MCF 10A (cell line): ENCODE measurements at places on chromosomes 2 and 18.

- DNase-seq = no peak
- peak overlapping the region; percentile 81 for H3K4me3 ChIP-seq
- H3K4me1 ChIP-seq = peaks cover 25% of the 10 kb centered on the region
- H3K27ac ChIP-seq = peak overlapping the region; percentile 89
Measured at GRCh38 chr2:201072201-201072530, 365 bp downstream of the NDUFB3 start.

GRCh38 chr18:46053368-46054095 lies 18.5 kb downstream of the PSTPIP2 start:
- no peak overlapping the region for H3K27ac ChIP-seq
- DNase-seq = no peak
- no peaks in the 10 kb centered on the region for H3K36me3 ChIP-seq
- peaks cover 29% of the 10 kb centered on the region for H3K4me1 ChIP-seq

DNA sequence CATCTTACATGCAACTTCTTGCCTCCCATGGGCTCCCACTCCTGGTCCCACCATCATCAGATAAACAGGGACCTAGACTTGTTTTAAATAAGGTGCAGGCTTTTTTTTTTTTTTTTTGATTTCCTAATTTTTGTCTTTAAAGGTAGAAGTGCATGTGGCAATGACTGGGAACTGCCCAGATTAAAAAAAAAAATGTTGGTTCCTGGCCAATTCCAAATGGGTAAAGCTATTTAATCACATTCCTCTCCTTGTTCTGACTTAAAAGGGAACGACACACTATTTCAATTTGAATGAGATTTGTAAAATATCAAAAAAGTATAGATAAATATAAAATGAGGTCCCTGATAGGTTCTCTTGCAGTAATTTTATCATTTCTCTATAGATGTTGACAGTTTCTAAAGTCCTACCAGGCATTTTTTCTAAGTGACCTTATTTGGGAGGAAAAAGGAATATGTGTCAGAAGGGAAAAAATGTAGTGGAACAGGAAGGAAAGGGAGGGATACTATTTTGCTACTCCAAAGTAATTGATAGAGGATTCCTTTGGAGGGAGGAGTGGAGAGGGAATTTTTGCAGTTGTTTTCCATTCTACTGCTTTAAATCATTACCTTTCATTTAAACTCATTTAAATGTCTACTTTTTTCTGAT lies 43.3 kb downstream of the DDX1 start:
- no peak for DNase-seq
- no peaks in the 10 kb centered on the region for H3K27me3 ChIP-seq
- no peak overlapping the region for H3K27ac ChIP-seq
- H3K4me3 ChIP-seq = no peak overlapping the region
- peaks cover 55% of the 10 kb centered on the region for H3K36me3 ChIP-seq

GRCh38 chr18:711310-711656 lies 1.1 kb downstream of the ENOSF1 start:
- H3K4me1 ChIP-seq = peaks cover 11% of the 10 kb centered on the region
- H3K27me3 ChIP-seq = no peaks in the 10 kb centered on the region
- H3K4me3 ChIP-seq = peak overlapping the region; percentile 88
- H3K36me3 ChIP-seq = peaks cover 28% of the 10 kb centered on the region
- DNase-seq = no peak
- peak overlapping the region; percentile 96 for H3K27ac ChIP-seq

- H3K36me3 ChIP-seq = no peaks in the 10 kb centered on the region
- H3K4me3 ChIP-seq = no peak overlapping the region
- H3K4me1 ChIP-seq = no peaks in the 10 kb centered on the region
- no peak overlapping the region for H3K27ac ChIP-seq
- H3K27me3 ChIP-seq = peaks cover 48% of the 10 kb centered on the region
Measured at GRCh38 chr2:165450156-165450555, 19.3 kb upstream of the CSRNP3 start.

DNA sequence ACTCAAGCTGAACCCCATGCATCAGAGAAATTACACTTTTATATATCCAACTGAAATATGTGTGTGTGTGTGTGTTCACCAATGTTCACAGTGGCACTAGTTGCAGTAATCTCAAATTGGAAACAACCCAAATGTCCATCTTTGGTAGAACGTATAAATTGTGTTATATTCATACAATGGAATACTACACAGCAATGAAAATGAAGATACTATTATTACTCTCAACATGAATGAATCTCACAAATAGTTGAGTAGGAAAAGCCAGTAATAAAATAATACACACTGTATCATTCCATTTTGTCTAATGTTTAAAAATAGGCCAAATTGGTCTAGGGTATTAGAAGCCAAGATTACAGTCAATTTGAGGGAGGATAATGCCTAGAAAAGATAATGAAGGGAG lies 48.0 kb upstream of the NFE2L2 start:
- peaks cover 30% of the 10 kb centered on the region for H3K4me1 ChIP-seq
- no peaks in the 10 kb centered on the region for H3K27me3 ChIP-seq
- H3K36me3 ChIP-seq = peaks cover 7% of the 10 kb centered on the region
- peak overlapping the region; percentile 95 for H3K27ac ChIP-seq
- no peak for DNase-seq

DNA sequence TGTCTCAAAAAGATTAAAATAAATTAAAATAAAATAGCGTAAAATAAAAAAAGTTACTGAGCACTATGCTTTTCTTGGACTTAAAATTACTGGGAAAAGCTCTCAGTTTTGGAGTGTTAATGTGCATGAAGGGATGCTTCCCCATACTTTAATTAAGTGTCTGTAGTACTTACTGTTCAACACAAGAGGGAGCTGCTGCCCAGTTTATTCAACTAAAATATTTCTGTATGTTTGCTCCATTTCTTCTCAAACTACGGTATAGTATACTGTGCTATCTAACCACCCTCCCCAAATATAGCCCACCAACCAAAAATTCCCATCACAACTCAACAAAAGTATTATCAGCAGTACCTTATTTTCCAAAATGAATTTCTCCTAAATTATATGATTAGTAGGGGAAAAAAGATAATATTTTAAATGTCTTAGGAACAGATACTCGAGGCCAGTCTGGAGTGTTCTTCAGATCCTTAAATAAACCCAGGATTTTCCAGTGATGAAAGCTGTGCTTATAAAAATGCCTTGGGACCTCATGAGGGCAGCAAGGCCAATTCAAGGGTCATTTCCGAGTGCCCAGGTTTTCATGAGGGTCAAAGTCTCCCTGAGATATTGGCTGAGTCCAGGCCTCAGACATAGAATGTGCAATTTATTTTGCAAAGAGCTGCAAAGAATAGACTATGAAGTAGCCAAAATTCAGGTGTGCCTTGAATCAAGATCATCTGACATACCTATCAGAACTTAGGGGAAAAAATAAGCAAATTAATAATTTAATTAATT lies 64.1 kb downstream of the CHRNA1 start:
- H3K27ac ChIP-seq = no peak overlapping the region
- H3K36me3 ChIP-seq = no peaks in the 10 kb centered on the region
- no peak overlapping the region for H3K4me3 ChIP-seq
- peaks cover 7% of the 10 kb centered on the region for H3K27me3 ChIP-seq
- peaks cover 5% of the 10 kb centered on the region for H3K4me1 ChIP-seq

GRCh38 chr2:42542871-42543270 lies 25.6 kb upstream of the MTA3 start:
- H3K27ac ChIP-seq = no peak overlapping the region
- H3K4me3 ChIP-seq = no peak overlapping the region
- no peaks in the 10 kb centered on the region for H3K36me3 ChIP-seq
- DNase-seq = no peak
- no peaks in the 10 kb centered on the region for H3K27me3 ChIP-seq

- H3K27ac ChIP-seq = peak overlapping the region; percentile 31
- no peaks in the 10 kb centered on the region for H3K27me3 ChIP-seq
- H3K4me1 ChIP-seq = peaks cover 24% of the 10 kb centered on the region
- no peak overlapping the region for H3K4me3 ChIP-seq
Measured at GRCh38 chr18:26456070-26456491, 92.3 kb downstream of the KCTD1 start.

DNA sequence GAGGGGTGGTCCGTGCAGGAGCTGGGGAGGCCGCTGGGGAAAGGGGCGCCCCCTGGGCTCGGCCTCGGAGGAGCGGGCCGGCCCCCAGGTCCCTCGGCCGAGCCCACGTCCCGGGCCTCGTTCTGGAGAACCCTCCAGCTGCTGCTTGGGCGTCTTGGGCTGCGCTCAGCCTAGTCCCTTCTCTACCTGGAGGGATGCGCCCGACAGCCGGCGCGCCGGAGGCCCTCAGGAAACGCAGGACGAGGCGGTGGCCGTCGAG lies 293 bp upstream of the D2HGDH start:
- no peaks in the 10 kb centered on the region for H3K27me3 ChIP-seq
- peaks cover 10% of the 10 kb centered on the region for H3K4me1 ChIP-seq
- H3K36me3 ChIP-seq = peaks cover 18% of the 10 kb centered on the region
- H3K27ac ChIP-seq = no peak overlapping the region
- H3K4me3 ChIP-seq = peak overlapping the region; percentile 71

GRCh38 chr2:9256570-9257043 lies 50.0 kb downstream of the ASAP2 start:
- H3K27ac ChIP-seq = peak overlapping the region; percentile 20
- H3K4me3 ChIP-seq = no peak overlapping the region
- H3K36me3 ChIP-seq = peaks cover 4% of the 10 kb centered on the region
- no peaks in the 10 kb centered on the region for H3K27me3 ChIP-seq

- H3K27me3 ChIP-seq = no peaks in the 10 kb centered on the region
- peaks cover 42% of the 10 kb centered on the region for H3K4me1 ChIP-seq
- H3K27ac ChIP-seq = peak overlapping the region; percentile 57
- no peaks in the 10 kb centered on the region for H3K36me3 ChIP-seq
- no peak overlapping the region for H3K4me3 ChIP-seq
Measured at GRCh38 chr2:156456616-156457015, 20.4 kb downstream of the GPD2 start.

- peaks cover 17% of the 10 kb centered on the region for H3K36me3 ChIP-seq
- DNase-seq = no peak
- no peaks in the 10 kb centered on the region for H3K27me3 ChIP-seq
- no peaks in the 10 kb centered on the region for H3K4me1 ChIP-seq
- no peak overlapping the region for H3K27ac ChIP-seq
- no peak overlapping the region for H3K4me3 ChIP-seq
Measured at GRCh38 chr2:100928235-100928634, 73.9 kb upstream of the RPL31 start.

- DNase-seq = peak; percentile 47
- H3K27me3 ChIP-seq = no peaks in the 10 kb centered on the region
- peaks cover 6% of the 10 kb centered on the region for H3K36me3 ChIP-seq
- no peak overlapping the region for H3K4me3 ChIP-seq
- no peak overlapping the region for H3K27ac ChIP-seq
- peaks cover 13% of the 10 kb centered on the region for H3K4me1 ChIP-seq
Measured at GRCh38 chr2:182716650-182716979, 558 bp downstream of the DNAJC10 start.

- no peak overlapping the region for H3K27ac ChIP-seq
- no peaks in the 10 kb centered on the region for H3K36me3 ChIP-seq
- H3K4me3 ChIP-seq = no peak overlapping the region
- no peaks in the 10 kb centered on the region for H3K27me3 ChIP-seq
- DNase-seq = peak; percentile 27
- no peaks in the 10 kb centered on the region for H3K4me1 ChIP-seq
Measured at GRCh38 chr2:188245230-188245629, 46.4 kb upstream of the GULP1 start.

DNA sequence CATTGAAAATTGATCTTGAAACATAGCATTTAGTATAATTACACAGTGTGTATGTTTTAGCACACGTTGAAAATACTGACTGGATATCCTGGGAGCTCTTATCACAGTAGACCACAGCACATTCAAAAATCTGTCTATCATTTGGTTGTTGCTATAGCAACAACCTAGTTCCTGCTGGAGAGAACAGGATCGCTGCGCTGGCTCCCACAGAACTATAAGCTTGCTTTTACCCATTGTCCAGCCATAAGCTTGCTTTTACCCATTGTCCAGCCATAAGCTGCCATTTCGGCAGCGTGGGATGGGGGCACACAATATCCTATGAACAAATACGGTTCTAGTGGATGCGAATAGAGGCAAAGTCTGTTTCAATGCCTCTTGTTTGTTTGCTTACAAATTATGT lies 70.4 kb upstream of the ST6GAL2 start:
- H3K27ac ChIP-seq = no peak overlapping the region
- H3K4me3 ChIP-seq = no peak overlapping the region
- H3K36me3 ChIP-seq = no peaks in the 10 kb centered on the region
- H3K27me3 ChIP-seq = no peaks in the 10 kb centered on the region
- H3K4me1 ChIP-seq = no peaks in the 10 kb centered on the region

DNA sequence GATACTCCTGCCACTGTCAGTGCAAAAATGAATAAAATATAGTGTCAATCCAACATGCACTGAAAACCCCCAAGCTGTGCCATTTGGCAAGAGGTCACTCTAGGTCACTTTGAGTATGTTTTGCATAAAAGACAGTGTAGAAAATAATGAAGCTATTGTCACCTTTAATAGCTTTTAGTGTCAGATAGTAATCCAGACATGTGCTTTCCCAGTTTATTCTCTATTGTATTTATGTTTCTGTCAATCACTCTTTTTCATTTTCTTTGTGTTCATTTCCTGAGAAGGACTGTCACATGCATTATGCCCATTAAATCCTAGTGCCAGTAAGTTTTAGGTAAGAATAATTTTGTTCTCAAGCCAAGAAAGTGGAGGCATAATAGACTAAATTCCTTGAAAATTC lies 1073.9 kb upstream of the CDH2 start:
- no peaks in the 10 kb centered on the region for H3K27me3 ChIP-seq
- no peaks in the 10 kb centered on the region for H3K4me1 ChIP-seq

DNA sequence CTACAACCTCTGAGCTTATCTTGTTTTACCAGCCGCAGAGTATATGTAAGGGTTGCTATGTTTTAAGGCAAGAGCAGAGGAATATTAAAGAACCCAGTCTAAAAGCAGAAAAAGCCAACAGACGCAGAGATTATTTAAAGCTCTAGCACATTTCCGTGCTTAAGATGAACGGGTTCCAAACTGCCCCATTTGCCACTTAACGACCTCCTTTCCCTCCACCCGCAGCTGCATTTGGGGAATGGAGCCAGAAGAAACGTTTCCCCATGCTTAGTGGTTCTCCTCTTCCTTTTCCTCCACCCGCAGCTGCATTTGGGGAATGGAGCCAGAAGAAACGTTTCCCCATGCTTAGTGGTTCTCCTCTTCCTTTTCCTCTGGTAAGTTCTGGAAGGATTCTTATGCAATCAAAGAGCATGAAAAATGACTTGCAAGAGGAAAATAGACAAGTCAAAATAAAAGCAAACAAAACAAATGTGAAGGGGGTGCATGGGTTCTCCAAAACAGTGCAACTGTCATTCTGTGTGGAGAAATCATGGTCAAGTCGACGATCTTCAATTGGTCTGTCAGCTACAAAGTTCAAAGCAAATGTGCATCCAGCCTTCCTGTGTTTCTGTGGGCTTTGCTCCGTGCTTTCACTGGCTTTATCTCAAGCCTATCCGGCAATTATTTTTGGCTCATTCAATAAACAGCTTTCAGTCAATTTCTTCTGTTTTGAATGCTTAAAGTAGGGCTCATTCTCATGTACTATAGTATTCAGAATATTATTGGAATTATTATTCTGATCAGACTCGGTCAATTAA lies 57.8 kb downstream of the DIPK1C start:
- H3K27ac ChIP-seq = no peak overlapping the region
- no peaks in the 10 kb centered on the region for H3K4me1 ChIP-seq
- no peak for DNase-seq
- no peaks in the 10 kb centered on the region for H3K36me3 ChIP-seq

DNA sequence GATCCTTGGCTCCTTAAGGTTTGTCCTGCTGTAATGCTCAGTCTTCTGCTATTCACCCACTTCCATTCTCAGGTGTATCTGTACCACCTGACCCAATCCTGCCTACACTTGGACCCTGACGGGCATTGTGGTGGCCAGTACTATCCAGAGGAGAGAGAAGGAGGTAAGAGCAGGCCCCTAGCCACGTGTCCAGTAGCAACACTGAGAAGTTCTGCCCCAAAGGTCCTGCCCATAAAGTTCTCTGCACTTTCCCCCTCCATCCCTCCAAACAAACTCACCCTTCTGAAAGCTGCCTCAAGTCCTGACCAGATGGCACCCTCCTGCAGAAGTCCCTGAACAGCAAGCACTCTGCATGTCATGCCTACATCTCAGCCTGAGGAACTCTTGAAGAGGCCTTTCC lies 18.3 kb downstream of the TTC32 start:
- H3K4me1 ChIP-seq = no peaks in the 10 kb centered on the region
- DNase-seq = no peak
